Activated CD8-positive, alpha-beta memory T cell treated with anti-CD3 and anti-CD28 coated beads, Interleukin-2, amount 10 ng/mL, durations not matched to agents 7 days and 5 days (primary cell): ENCODE measurements at places on chromosomes 6 and 20. TPM values are rescaled to one million over a fixed set of nuclear protein-coding genes. Genes with fewer than 3 reads are reported as not detected.

Gene TSHZ2
- 1.9 TPM for total RNA-seq

- DNase-seq = no peak
These were observed 229.3 kb downstream of the CLIC5 start for GRCh38 chr6:45786355-45786781.

GRCh38 chr6:34384321-34385153 is 7.9 kb downstream of the NUDT3 start:
- no peak for DNase-seq

Gene BPIFB2
- total RNA-seq = not detected

Gene PTPRK
- 2.6 TPM for total RNA-seq

- no peak for DNase-seq
These were observed 38.5 kb downstream of the TBC1D7 start for GRCh38 chr6:13289789-13290318.

GRCh38 chr6:108556250-108556649 is 4.5 kb upstream of the FOXO3 start:
- DNase-seq = no peak
